ENCODE measurements at places on chromosomes 1 and 21.

GRCh38 chr1:100628631-100629081 lies 90.7 kb downstream of the GPR88 start:
- no peak for DNase-seq

- DNase-seq: no peak
Measured at GRCh38 chr1:180939711-180940103, 27.0 kb downstream of the KIAA1614 start.

- no peak for DNase-seq
Measured at GRCh38 chr1:57741521-57741920, 317.7 kb upstream of the DAB1 start.

DNA sequence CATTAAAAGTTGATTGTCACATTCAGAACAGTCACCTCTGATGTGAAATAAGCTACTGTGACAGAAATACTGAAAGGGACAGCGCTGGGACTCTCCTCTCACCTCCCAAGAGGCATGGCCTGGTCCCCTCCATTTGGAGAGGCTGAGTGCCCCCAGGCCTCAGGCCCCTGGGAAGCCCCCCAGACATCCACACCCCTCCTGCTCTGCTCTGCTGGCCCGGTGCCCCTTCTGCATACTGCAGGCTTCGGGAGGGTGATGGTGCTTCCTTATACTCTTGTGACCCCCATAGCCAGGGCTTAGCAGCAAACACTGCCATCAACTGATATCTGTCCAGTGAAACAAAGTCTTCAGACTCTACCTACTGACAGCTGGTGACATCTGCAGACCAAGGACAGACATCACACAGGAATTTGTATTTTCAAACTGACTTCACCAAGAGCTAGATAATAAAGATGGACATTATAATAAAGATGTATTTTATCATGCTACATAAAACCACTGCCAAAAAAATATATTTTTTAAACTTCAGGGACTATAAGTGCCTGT lies 36.9 kb downstream of the C2CD2 start:
- DNase-seq: no peak

Data from HFFc6 (cell line).